ENCODE measurements at places on chromosomes 6 and 20.
A peak's percentile ranks its signal among the peaks of the same experiment; 100 is the strongest.

- no peak for DNase-seq
Measured at GRCh38 chr20:62994869-62995281, 11.9 kb downstream of the BHLHE23 start.

DNA sequence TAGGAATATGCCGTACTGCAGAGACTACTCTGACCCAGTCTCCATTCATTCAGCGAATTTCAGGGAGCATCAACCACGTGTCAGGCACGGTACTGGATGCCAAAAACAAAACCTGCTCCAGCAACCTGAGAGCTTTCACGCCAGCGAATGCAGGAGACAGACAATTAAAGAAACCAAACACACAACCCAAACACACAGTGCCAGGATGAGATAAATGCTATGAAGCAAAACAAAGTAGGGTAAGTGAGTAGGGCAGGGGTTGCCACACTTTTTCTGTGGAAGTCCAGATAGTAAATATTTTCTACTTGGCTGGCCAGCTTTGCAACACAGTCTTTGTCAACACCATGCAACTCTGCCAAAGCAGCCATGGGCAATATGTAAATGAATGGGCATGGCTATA lies 10.0 kb downstream of the MOCS1 start:
- DNase-seq, result no peak

DNA sequence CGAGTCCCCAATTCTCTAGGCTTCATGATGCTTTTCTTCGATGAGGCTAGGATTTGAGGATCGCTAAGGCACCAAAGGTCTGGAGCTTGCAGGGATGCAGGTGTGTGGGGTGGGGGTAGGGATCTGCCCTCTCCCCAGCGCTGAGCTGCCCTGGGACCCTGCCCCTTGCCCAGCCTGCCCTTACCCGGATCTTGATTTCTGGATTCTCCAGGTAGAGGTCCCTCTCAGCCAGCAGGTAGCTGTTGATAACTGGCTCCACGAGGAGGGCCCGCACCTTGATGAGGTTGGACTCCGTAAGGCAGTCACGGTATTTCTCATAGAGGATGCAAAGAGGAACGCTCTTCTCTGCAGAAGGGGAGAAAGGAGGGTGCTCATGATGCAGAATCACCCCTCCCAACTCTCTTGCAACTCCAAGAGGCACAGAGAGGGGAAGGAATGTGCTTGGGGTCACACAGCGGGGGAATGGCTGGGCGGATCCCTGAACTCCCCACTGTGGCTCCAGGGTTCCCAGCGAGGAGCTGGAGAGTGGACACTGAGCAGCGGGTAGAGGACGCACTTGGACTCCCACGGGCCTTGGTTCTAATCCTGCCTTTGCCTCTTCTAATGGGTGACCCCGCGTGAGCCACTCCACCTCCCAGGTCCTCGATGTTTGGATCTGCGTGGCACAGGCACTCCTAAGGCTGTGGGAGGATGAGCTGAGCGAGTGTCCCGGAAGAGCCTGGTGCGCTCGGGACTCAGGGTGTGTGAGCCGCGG lies 32.7 kb downstream of the TGM2 start:
- no peak for DNase-seq

DNA sequence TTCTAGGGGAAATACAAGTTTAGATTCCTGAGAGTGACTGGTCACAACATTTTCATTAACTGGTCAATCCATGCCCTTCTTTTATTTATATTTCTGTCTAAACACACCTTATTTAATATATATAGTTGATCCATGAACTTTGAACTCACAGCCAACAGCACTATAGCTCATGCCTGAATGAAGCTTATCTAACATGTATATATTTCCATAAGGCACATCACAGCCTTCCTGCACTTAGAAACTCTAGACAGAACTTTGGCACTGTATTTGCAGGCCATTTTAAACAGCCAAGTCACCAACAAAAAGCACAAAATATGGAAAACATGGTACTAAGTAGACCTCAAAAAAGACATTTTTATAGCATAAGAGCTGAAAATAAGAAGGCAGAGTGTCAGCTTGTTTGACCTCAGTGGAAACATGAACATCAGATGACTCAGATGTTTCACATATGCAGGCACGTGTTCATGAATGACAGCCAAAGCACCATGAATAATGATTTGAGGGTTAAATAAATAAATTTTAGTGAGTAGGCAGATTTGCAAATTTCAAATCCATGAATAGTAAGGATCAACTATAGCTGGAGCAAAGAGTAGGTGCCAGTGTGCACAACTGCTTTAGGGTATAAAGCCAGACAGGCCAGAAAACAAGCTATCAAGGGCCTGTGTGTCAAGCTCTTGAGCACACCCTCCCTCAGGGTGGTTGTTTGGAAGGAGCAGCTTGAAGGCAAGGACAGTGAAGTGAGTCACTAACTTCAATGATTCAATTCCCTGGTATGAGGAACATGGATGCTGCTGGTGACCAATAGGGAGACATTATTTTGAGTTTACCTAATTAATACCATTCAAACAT lies 88.9 kb upstream of the NT5E start:
- DNase-seq, result no peak

DNA sequence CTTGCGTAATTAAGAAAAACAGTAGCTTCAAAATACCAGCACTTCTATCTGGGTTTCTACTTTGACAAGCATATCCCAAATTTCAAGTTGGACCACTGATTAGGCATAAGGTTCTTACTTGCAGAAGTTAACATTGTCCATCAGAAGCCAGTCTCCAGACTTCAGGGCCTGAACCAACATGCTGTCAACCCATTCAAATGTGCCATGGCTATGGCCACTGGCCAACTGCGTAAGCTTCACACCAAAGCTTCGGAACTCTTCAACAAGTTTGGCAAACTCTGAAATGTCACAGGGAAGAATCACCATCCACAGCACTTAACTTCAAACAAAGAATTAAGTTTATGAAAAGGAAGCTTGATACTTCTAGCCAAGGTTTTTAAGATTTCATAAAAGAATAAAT lies 78.0 kb upstream of the LYRM2 start:
- no peak for DNase-seq

DNA sequence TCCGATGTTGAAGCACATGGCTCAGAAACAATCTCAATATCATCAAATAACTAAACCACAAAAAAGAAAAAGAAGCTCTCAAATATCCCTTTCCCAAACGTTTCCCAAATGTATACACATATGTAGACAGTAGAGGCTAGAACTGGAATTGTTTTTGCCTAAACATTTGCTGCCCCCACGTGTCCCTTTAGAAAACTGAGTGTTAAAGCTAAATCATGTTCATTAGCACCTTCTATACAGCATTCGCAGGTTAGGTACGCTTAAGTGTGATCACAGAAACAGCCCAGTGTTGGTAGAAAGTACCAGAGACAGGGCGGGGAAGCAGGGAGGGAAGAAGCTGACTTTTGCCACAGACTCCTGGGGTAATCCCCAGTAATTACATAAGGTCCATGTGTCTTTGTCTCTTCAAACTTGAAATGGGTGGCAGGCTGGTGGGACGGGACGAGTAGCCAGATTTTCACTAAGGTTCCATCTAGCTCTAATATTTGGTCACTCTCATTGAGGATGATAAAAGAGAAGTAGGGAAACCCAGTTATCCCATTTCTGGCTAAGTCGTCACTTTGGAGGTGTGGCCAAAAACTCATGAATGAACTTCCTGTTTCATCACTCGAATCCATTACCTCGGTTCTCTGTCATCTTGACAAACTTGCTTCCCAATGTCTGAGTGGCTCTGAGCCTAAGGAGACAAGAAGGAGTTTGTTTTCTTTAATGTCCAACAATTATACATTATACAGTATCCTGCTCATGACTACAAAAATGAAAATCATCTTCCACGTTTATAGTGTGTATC lies 15.0 kb upstream of the TFAP2A start:
- no peak for DNase-seq

GRCh38 chr6:144343701-144344428 lies 58.7 kb downstream of the UTRN start:
- peak; percentile 37 for DNase-seq

GRCh38 chr6:91278416-91278815 lies 691.5 kb upstream of the MAP3K7 start:
- DNase-seq, result no peak

- DNase-seq, result no peak
Measured at GRCh38 chr6:169795196-169795595, 43.8 kb downstream of the ERMARD start.

GRCh38 chr6:95935736-95936135 lies 80.0 kb upstream of the FUT9 start:
- DNase-seq, result no peak

DNA sequence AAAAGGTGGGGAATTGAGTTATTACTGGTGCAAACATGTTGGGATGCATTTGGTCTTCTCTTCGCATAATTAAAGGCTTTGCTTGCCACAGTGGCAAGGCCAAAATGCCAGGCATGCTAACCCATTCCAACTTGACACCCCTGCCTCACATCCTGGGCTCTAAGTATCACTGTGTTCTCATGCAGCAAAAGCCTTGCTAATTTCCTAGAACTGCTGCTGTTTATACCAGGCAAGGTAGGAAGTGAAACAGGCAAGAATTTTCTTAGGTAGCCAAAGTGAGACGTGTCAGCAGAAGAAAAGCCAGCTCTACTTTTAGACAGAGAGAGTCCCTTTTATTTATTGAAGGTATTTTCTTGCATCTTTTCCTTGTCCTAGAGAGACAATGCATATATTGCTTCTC lies 41.2 kb downstream of the LYRM2 start:
- DNase-seq, result no peak

DNA sequence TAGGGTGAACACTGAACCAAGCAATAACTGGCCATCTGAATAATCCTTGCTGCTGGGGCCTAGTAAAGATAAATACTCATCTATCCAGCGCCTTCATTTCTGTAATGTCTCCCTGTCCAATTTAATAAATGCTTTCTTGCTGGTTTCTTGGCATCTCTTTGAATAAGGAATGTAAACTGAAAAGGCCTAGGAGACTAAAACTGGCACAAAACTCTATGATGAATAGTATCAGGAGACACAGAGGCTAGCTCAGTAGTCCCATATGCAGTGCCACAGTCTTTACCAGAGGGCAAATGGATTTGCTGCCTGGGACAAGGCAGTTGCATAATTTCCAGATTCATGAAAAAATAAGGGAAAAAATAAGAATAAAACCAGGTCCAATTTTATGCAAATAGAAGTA lies 324.4 kb downstream of the CENPW start:
- no peak for DNase-seq

GRCh38 chr20:23018432-23018831 lies 16.7 kb upstream of the SSTR4 start:
- DNase-seq, result no peak

DNA sequence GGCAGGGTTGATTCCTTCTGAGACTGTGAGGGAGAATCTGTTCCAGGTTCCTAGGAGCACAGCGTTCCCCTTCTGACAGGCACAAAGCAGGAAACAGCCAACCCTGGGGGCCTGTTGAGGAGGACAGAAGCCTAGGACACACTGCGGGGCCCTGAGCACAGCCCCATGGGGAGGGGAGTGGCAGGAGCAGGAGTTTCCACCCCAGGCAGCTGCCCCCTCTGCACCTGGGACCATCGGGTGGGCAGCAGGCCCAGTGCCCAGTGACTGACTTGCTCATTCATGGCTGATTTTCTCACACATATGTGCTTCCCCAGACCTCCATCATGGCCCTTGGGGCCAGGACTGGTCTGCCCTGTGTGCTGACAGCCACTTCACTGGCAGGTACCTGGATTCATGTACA lies 6.2 kb upstream of the SLC22A1 start:
- no peak for DNase-seq

DNA sequence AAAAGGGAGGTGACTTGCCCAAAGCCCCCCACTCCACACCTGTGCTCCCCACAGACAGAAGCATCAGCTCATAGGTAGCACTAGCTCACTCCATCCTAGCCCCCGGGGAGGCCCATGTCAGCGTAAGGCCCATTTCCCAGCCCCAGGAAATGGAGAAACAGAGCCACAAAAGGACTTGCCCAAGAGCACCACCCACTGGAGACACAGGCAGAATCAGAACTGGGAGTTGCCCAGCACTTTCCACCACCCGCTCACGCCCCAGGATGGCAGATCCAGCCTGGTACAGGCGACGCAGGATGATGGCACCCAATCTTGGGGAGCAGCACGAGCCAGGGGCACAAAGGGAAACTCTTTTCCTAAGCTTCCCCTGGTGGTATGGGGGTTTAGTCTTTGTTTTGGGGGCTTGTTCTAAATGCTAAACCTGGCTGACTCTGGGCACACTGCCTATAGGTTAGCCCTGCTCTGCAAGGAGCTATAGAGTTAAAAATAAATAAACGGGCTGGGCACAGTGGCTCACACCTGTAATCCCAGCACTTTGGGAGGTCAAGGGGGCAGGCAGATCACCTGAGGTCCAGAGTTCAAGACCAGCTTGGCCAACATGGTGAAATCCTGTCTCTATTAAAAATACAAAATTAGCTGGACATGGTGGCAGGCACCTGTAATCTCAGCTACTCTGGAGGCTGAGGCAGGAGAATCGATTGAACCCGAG lies 11.8 kb downstream of the C20orf203 start:
- DNase-seq, result no peak

DNA sequence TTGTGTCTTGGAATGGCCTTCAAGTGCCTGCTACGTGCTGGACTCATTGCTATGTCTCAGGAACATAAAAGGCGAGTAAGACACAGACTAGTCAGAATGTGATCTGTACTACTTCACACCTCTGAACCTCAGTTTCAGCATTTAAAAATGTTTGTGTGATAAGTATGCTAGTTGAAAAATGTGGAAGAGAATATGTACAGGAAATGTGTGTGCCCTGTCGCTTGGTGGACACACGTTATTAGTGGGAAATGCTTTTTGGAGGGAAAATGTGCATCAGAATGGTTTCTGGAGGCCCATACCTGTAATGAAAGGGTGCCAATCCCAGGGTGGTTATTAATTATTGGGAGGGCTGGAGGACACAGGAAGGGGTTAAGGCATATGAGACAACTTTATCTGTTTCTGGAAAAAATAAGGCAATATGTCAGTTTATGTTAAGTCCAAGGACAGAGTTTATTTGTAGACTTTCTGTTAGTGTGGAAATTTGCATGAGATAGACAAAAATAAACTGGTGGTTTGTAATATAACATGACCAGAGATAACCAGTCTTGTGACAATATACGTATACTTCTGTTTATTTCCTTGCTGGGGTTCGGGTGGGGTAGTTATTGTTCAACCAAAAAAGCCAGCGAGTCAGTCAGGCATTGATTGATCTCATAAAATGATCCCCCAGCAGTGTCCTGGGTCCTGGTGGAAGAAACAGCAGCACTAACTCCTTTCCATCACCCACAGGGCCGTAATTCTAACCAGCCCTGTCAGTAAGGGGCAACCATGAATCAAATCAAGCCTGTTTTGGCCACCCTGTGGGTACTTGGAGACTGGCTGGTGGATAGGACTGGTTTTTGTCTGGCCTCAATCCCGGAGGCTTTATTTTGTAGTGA lies 117.9 kb downstream of the JARID2 start:
- DNase-seq, result no peak

GRCh38 chr6:54913211-54913610 lies 66.6 kb downstream of the FAM83B start:
- no peak for DNase-seq
